MM.1S (cell line): ENCODE measurements at places on chromosomes 16 and 17.

- no peaks in the 10 kb centered on the region for H3K36me3 ChIP-seq
- H3K27me3 ChIP-seq: no peaks in the 10 kb centered on the region
- H3K4me3 ChIP-seq: no peak overlapping the region
These were observed 64.3 kb downstream of the PIGL start for GRCh38 chr17:16281351-16281750.

DNA sequence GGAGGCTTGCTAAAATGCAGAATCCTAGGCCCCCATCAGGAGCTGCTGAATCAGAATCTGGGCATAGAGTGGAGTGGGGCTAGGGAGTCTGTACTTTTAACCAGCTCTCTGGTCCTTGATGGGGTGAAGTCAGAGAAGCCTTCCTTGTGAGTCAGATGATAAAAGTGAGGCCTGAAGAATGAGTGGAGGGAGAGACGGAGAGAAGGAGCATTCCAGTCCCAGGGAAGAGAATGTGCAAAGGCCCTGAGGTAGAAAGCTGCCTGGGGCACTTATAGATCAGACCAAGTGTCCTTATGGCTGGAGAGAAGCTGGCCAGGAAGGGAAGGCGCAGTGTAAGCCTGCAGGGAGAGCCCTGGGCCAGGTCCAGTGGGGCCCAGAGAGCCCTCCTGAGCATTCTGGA, 235.1 kb upstream of the NLRP1 start:
- no peak for DNase-seq
- no peak overlapping the region for H3K27ac ChIP-seq
- H3K36me3 ChIP-seq: no peaks in the 10 kb centered on the region
- no peaks in the 10 kb centered on the region for H3K4me1 ChIP-seq
- no peaks in the 10 kb centered on the region for H3K27me3 ChIP-seq

- no peak for DNase-seq
- H3K36me3 ChIP-seq: no peaks in the 10 kb centered on the region
- H3K4me3 ChIP-seq: no peak overlapping the region
- no peaks in the 10 kb centered on the region for H3K27me3 ChIP-seq
These were observed 225.4 kb downstream of the SEC14L1 start for GRCh38 chr17:77366206-77366557.

DNA sequence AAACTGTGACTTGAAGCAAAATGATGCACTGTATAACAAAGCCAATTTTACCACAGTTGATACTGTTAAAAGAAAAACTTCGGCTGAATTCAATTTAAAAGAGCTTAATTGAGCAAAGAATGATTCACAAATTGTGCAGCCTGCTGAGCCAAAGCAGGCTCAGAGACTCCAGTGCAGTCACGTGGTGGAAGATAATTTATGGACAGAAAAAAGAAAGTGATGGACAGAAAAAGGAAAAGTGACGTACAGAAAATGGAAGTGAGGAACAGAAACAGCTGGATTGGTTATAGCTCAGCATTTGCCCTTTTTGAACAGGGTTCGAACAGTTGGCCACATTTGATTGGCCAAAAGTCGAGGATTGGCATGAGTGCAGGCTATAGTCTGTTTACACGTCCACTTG, 25.7 kb downstream of the ZSWIM7 start:
- H3K27me3 ChIP-seq: no peaks in the 10 kb centered on the region
- no peaks in the 10 kb centered on the region for H3K36me3 ChIP-seq
- no peak for DNase-seq
- no peaks in the 10 kb centered on the region for H3K4me1 ChIP-seq
- H3K4me3 ChIP-seq: no peak overlapping the region
- no peak overlapping the region for H3K27ac ChIP-seq

GRCh38 chr17:14428648-14429029, 127.8 kb downstream of the HS3ST3B1 start:
- peak overlapping the region; percentile 55; the same call in 1 of the 2 replicates for H3K27ac ChIP-seq
- H3K27me3 ChIP-seq: no peaks in the 10 kb centered on the region
- no peaks in the 10 kb centered on the region for H3K36me3 ChIP-seq
- peak; percentile 33 for DNase-seq
- H3K4me1 ChIP-seq: 0 out of 2 replicates have a peak, but pooled peaks cover 5% of the 10 kb centered on the region

- no peak overlapping the region for H3K4me3 ChIP-seq
- no peaks in the 10 kb centered on the region; the same call in 1 of the 2 replicates for H3K27me3 ChIP-seq
- no peak overlapping the region for H3K27ac ChIP-seq
- H3K4me1 ChIP-seq: 0 out of 2 replicates have a peak, but pooled peaks cover 6% of the 10 kb centered on the region
These were observed 85.0 kb upstream of the MED9 start for GRCh38 chr17:17391668-17392370.

- H3K4me3 ChIP-seq: no peak overlapping the region
- H3K4me1 ChIP-seq: no peaks in the 10 kb centered on the region
- no peaks in the 10 kb centered on the region for H3K36me3 ChIP-seq
- H3K27me3 ChIP-seq: no peaks in the 10 kb centered on the region
- no peak overlapping the region for H3K27ac ChIP-seq
- DNase-seq: peak; percentile 46
These were observed 10.8 kb downstream of the CASKIN2 start for GRCh38 chr17:75504347-75505151.

DNA sequence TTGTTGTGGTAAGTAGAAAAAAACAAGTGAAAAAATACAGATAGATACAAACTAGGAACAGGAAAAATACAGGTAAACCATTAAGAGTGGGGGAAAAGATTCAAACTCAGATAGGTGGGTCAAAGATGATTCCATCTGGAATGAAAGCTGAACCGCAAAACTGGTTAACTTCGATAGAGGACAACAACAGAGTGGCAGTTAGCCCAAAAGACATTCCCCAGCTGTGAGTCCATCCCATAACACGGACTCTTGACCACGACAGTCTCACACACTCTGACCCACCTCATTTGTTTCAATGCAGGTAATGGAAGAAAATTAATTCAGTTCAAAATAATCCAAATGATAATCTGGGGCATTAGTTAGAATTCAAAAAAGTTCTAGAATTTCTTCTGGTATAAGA, 13.5 kb downstream of the ELAC2 start:
- peaks cover 22% of the 10 kb centered on the region for H3K36me3 ChIP-seq
- H3K4me1 ChIP-seq: no peaks in the 10 kb centered on the region
- H3K27me3 ChIP-seq: no peaks in the 10 kb centered on the region
- no peak for DNase-seq
- no peak overlapping the region for H3K27ac ChIP-seq

GRCh38 chr16:83552228-83552627, 255.6 kb upstream of the HSBP1 start:
- no peak overlapping the region for H3K4me3 ChIP-seq
- H3K27me3 ChIP-seq: no peaks in the 10 kb centered on the region
- no peak overlapping the region for H3K27ac ChIP-seq
- DNase-seq: no peak

- H3K36me3 ChIP-seq: no peaks in the 10 kb centered on the region
- H3K27ac ChIP-seq: no peak overlapping the region
- H3K4me3 ChIP-seq: no peak overlapping the region
- H3K4me1 ChIP-seq: peaks cover 5% of the 10 kb centered on the region; the same call in 1 of the 2 replicates
- no peaks in the 10 kb centered on the region for H3K27me3 ChIP-seq
These were observed 1082.1 kb upstream of the RBFOX1 start for GRCh38 chr16:6250511-6250910.

DNA sequence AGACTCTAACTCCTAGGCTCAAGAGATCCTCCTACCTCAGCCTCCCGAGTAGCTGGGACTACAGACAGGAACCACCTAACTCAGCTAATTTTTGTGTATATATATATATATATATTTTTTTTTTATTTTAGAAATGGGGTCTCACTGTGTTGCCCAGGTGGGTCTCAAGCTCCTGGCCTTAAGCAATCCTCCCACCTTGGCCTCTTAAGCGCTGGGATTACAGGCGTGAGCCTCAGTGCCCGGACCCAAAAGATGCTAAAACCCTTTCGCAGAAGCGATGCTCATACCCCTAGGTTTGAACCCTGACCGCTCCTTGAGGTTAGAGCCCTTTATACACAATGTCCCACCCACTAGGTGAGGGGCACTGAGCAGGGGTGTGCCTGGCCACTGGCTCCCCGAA, 2.2 kb upstream of the CLDN9 start:
- DNase-seq: no peak
- no peaks in the 10 kb centered on the region for H3K36me3 ChIP-seq
- H3K4me3 ChIP-seq: no peak overlapping the region
- H3K27me3 ChIP-seq: peaks cover 81% of the 10 kb centered on the region

DNA sequence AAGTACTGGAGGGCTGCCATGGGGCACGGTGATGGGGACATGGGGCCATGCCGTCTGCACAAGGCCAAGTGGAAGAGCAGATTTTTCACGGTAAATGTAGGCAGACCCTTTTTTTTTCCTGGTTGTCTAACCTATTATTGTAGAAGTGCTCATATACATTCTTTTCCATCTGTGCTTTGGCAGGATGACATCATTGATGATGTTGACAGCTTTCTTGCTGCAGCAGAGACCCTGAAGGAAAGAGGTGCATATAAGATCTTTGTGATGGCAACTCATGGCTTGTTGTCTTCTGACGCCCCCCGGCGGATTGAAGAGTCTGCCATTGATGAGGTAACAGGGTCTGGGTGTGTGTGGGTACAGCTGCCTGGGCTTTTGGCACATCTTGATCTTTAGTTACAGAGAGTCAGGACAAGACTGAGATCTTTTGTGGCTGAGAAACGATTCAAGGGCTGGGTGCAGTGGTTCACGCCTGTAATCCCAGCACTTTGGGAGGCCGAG, 23.3 kb upstream of the SLC5A10 start:
- no peak overlapping the region for H3K27ac ChIP-seq
- no peak overlapping the region for H3K4me3 ChIP-seq
- H3K36me3 ChIP-seq: no peaks in the 10 kb centered on the region
- DNase-seq: no peak
- H3K27me3 ChIP-seq: no peaks in the 10 kb centered on the region
- no peaks in the 10 kb centered on the region for H3K4me1 ChIP-seq

GRCh38 chr17:21125862-21126261, 902 bp upstream of the DHRS7B start:
- peak overlapping the region; percentile 93 for H3K4me3 ChIP-seq
- no peaks in the 10 kb centered on the region for H3K36me3 ChIP-seq
- peak; percentile 50 for DNase-seq
- no peaks in the 10 kb centered on the region for H3K27me3 ChIP-seq

- no peak for DNase-seq
- H3K4me3 ChIP-seq: no peak overlapping the region
These were observed 30.3 kb upstream of the MYO15B start for GRCh38 chr17:75557075-75557851.

DNA sequence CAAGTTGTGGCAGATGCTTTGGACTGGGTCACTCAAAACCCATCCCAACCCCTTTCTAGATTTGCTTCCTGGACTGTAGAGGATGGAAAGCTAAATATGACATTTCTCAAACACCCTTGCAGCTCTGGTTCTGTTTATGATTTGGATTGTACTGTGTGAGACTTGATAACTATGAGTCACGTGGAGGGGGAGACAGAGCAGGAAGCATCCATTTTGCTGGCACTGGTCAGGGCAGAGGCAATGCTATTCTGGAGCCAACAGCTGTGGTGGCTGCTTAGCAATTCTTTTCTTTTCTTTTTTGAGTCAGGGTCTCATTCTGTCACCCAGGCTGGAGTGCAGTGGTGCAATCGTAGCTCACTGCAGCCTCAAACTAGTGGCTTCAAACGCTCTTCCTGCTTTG, 13.6 kb upstream of the TERF2 start:
- no peak overlapping the region for H3K4me3 ChIP-seq
- no peaks in the 10 kb centered on the region for H3K27me3 ChIP-seq
- no peak overlapping the region for H3K27ac ChIP-seq
- no peak for DNase-seq
- H3K36me3 ChIP-seq: no peaks in the 10 kb centered on the region

- H3K36me3 ChIP-seq: no peaks in the 10 kb centered on the region
- DNase-seq: no peak
- H3K4me3 ChIP-seq: no peak overlapping the region
- no peaks in the 10 kb centered on the region for H3K27me3 ChIP-seq
- no peak overlapping the region for H3K27ac ChIP-seq
These were observed 105.5 kb upstream of the HLF start for GRCh38 chr17:55159251-55159650.

- no peaks in the 10 kb centered on the region for H3K4me1 ChIP-seq
- no peak overlapping the region for H3K4me3 ChIP-seq
- no peaks in the 10 kb centered on the region for H3K27me3 ChIP-seq
- H3K36me3 ChIP-seq: no peaks in the 10 kb centered on the region
- DNase-seq: no peak
These were observed 9.4 kb upstream of the ZNF689 start for GRCh38 chr16:30619638-30620037.

- no peaks in the 10 kb centered on the region for H3K4me1 ChIP-seq
- H3K4me3 ChIP-seq: no peak overlapping the region
- DNase-seq: no peak
- no peaks in the 10 kb centered on the region for H3K36me3 ChIP-seq
These were observed 30.5 kb upstream of the CIBAR2 start for GRCh38 chr16:85142771-85143211.

- H3K4me3 ChIP-seq: no peak overlapping the region
- H3K4me1 ChIP-seq: peaks cover 7% of the 10 kb centered on the region
- no peaks in the 10 kb centered on the region for H3K36me3 ChIP-seq
- DNase-seq: no peak
- H3K27me3 ChIP-seq: no peaks in the 10 kb centered on the region
These were observed 26.0 kb upstream of the ITGB4 start for GRCh38 chr17:75695141-75695829.

DNA sequence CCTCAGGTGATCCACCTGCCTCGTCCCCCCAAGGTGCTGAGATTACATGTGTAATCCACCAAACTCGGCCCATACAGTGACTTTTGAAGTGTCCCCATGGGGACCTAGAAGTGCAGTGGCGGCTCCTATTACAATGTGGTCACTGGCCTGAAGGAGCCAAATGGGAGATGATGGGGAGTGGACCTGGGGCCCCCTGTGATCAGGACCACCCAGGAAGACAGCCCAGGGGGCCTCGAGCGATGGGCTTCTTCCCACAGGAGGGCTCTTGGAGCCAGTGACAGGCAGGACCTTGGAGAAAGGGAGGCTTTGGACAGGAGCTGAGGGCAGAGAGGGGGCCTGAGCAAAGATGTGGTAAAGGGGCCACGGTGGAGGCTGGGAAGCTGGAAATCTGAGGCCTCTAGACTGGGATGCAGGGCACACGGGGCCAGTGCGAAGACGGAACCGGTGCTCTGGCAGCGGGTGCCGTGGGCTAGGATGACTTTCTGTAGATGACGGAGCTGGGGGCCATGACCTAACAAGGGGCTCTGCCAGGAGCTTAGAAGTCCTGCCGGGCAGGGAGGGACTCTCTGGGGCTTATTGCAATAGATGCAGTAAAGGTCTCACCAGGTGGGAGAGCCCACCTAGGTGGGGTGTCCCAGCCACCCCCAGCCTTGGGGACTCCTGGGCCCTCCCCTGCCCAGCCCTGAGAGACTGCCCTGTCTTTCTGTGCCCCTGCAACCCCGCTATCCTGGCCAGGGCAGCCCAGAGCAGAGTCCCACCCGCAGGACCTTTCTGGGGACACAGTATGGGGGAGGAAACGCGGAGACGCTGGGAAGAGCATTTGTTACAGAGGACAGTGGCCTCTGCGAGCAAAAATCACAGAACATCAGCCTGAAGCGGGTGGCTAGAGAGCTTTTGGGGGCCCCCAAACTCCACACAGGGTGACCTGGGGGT, 2.7 kb upstream of the C17orf99 start:
- H3K4me1 ChIP-seq: peaks cover 68% of the 10 kb centered on the region
- no peaks in the 10 kb centered on the region for H3K36me3 ChIP-seq
- no peak overlapping the region for H3K4me3 ChIP-seq
- no peaks in the 10 kb centered on the region for H3K27me3 ChIP-seq
